ENCODE measurements at places on chromosomes 12 and 14.
A peak's percentile ranks its signal among the peaks of the same experiment; 100 is the strongest.

DNA sequence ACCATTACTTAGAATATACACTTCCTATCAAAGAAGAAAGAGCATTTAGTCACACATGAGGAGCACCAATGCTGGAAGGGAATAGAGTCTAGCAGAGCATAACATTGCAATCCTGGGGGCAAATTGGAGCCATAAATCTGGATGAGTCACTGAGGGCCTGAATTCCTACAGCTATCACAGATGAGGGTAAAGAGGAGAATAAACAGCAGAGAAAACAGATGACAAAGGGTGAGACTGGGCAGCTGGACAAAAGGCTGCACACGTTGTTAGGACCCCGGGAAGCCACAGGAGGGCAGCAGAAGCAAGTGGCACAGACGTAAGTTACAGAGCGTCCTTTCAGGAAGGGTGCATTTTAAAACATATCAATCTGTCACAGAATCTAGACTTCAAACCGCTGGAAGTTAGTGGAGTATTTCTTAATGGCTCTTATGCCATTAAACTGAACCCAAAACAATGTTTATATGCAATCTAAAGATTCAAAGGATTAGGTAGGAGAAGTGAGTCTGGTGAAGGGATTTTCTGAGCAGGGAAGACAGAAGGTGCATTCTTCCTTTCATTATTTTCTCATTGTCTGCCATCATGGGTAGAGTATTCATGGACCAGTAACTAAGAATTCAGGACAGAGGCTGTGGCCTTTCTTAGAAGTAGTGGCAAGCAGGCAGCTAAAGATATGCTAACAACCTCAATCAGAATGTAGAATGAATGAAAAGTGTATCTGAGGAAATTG lies 159.8 kb upstream of the DAAM1 start:
- peak; percentile 99 for ATAC-seq

DNA sequence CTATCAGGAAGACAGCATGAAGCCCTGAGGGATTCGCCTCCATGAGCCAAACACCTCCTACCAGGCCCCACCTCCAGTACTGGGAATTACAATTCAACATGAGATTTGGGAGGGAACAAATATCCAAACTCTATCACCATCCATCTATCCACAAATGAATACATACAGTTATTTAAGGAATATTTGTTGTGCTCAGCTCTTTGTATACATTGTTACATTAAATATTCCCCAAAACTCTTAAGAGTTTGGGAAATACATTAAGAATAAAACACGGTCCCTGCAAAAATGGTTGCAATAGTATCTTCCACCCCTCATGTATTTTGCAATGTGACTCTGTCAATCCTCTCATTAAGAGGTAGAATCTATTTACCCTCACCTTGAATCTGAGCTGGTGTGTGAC lies 109.8 kb upstream of the PLXNC1 start:
- ATAC-seq = no peak

GRCh38 chr12:75852143-75852542 lies 179.4 kb downstream of the PHLDA1 start:
- ATAC-seq = peak; percentile 70

DNA sequence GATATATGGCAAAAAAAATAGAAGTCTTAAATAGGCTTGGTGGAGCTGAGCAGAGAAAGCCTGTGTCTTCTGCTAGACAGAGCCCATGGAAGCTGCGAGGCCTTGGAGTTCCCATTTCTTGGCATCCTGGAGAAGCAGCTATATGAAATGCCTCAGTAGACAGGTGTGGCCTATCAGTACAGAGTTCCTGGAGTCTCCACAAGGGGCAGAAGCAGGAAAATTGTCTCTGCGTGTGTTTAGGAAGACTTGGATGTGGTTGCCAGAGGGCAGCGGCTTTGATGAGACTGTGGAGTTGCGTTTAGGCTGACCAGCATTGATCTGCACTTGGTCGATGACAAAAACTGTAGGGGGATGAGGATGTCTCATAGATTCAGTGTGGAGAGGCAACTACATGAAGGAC lies 334.5 kb upstream of the SEL1L start:
- ATAC-seq = no peak

DNA sequence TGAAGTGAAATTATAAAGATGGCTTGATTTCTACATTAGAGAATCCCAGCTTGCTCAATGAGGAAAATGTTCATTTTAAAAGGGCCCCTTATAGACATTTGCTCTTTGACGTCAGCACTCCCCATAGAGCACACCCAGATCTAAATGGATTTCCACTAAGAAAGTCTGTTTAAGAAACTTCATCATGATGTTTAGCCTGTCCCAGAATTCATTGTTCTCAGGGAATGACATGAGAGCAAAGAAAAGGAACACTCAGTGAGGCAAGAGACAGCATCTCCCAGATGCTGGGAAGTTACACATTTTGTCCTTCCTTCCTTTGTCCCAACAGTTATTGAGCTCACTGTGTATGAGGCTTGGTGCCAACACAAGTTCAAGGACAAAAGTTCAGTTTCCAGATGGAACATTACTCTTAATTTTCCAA lies 4.9 kb downstream of the PHLDA1 start:
- ATAC-seq = no peak

GRCh38 chr14:60807971-60808370 lies 73.4 kb downstream of the MNAT1 start:
- no peak for ATAC-seq

DNA sequence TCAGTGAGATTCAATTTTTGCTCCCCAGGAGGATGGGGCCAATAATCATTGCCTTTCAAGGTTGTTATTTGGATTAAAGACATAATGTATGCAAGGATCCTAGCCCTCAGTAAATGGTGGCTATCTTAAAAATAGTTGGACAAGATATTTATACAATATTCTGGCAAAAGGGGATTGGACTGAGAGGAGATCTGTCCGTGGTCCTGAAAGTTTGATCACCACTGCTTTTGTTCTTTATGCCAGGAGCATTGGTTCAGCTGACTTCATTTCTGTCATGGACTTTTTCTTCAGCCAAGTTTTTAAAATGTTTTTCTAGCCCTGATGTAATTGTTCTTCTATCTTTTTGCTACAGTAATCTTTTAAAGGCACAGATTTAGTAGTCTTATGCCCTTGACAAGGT lies 70.2 kb upstream of the TCL1A start:
- ATAC-seq = no peak

DNA sequence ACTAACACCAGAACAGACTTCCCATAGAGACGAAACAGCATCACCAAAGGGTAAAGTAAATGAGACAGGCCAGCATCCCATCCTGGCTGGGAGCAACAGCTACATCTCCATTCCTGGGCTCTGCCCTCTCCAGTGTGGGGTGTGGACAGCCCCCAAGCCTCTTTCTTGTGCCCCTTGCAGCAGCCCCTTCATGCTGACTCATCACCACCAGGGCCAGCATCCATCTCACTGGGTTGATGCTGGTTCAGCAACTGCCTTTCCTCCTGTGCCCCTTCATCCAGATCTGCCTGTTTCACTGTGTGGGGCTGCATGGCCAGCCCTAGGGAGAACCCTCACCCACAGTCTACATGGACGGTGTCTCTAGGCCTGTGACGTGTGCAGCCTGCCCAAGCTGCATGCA lies 569.1 kb upstream of the TBX3 start:
- no peak for ATAC-seq

DNA sequence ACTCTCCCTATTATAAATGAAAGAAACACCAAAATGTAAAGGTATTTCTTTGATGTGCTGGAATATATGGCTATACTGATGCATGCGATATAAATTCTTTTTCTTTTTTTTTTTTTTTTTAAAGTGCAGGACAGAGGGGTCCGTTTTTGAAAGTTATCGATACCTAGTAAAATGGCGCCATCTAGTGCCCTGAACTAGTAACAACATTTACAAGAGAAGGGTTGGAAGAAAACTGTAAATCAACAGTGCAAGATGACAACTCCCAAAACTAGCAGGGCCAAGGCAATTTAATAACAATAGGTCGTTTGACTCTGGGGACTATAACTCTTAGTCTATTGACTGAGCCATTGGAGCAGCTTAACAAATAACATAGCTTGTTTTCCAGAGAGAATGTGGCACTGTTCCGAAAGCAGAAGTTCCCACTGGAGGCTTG lies 137.7 kb downstream of the SPTSSA start:
- peak; percentile 57 for ATAC-seq

DNA sequence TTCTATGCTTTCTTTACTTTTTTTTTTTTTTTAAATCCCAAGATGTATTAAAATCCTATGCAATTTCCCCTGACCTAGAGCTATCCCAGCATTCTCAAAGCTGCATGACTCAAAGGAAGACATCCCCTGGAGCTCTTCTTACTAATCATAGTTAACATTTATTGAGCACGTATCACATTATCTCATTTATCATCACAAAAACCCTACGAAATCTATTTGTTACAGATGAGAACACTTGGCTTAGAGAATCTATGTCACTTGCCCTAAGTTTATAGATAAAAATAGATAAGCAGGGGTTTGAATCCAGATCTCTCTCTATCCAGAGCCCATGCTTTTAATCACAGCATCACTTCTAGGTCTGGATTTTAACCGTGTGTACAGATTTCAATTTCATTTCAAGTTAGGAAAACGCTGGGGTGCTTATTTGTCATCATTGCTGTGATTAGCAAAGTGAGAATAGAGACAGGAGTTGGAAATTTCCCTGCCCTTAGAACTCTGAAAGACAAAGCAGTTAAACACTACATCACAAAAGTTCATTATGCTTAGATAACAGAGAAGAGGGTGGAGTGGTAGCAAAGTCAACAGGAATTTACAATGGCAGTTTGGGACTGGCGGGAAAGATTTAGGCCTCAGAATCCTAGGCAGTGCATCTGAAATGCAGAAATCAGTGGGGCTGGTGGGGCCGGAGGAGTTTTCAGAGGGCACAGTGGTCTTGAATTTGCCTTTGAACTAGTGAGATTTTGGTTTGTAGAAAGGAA lies 177.7 kb upstream of the FRMD6 start:
- no peak for ATAC-seq

DNA sequence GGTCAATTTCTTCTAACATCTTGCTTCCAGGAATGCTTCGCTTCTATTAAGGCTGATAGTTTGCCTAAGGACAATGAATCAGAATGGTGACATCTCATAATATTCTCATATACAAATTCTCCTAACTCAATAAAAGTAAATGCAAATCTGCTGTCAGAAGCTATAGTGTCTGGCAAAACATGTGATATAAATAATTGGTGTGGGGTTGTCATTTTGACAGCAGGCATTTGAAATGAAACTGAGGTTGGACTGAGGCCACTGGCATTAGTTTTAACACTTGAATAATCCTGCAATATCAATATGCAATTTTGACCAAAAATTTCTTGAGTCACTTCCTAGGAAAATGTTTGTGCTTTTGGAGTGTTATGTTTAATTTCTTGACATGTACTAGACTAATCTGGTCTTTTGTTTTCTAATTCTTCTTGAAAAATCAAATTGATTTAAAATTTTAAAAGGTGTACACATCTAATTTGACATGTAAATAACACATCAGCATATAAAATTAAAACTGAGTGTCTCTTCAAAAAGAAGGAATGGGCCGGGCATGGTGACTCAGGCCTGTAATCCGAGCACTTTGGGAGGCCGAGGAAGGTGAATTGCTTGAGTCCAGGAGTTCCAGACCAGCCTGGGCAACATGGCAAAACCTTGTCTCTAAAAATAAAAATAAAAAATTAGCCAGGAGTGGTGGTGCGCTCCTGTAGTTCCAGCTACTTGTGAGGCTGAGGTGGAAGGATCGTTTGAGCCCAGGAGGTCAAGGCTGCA lies 92.3 kb upstream of the BTG1 start:
- peak; percentile 31 for ATAC-seq

DNA sequence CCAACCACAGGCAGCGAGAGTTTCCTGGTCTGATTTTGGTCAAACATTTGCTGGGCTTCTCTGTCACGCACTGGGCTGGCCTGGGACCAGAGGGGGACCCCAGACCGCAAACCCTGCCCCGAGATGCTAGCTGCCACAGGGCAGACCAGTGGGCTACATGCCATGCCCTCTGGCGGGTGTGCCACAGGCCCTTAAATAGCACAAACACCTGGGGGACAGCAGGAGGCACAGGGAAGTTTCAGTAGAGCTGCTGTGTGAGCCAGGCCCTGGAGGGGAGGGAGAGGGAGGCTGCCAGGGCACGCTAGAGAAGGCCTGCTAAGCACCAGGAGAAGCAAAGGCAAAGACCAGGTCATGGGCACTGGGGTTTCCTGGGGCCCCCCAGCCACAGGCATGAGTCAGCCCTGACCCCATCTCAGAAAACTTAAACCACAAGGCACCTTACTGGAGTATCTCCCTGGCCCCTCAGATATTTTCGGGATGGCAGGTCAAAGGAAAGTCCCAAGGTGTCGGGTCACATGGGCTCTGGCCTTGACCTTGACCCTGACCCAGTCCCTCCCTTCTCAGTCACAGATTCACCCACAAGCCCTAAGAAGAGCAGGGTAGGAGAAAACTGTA lies 29.2 kb downstream of the ITPK1 start:
- ATAC-seq = no peak

DNA sequence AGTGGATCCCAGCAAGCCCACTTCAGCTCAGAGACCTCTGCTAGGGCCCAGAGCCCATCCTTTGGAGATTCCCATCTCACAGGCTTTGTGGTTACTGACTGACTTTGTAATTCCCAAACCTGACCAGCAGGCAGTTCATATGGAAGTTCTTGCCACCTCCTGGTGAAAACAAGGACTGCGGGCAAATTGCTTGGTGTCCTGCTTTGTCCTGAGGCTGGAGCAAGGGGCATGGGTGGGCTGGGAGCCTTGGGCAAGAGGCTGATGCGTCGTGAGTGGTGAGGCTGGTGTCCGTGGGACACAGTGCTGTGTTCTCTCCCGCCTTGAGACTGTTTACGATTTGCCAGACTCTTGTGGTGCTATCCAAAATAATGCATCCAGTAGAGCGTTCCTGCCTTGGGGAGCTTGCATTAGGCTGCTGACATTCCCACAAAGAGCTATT lies 91.0 kb downstream of the LRRC74A start:
- ATAC-seq = no peak
